ENCODE measurements at places on chromosomes 4 and X. TPM values are rescaled to one million over a fixed set of nuclear protein-coding genes. Genes with fewer than 3 reads are reported as not detected.

The PRRG3 gene
- not detected for total RNA-seq

The HERC5 gene
- total RNA-seq, result 0.86 TPM

The PDGFRA gene
- total RNA-seq, result 208 TPM

The XAGE2 gene
- not detected for total RNA-seq

The PLAC8 gene
- total RNA-seq, result not detected

The KIAA1210 gene
- total RNA-seq, result not detected

The PDGFC gene
- 145 TPM for total RNA-seq

The SYTL4 gene
- total RNA-seq, result 32.9 TPM

The ELOVL6 gene
- 25.0 TPM for total RNA-seq

The IL2RG gene
- total RNA-seq, result not detected

The OPN1MW2 gene
- not detected for total RNA-seq

The GPRASP3 gene
- 4.8 TPM for total RNA-seq

The RHOXF1 gene
- total RNA-seq, result not detected

The SLC10A4 gene
- under 0.01 TPM for total RNA-seq

The F9 gene
- not detected for total RNA-seq

The MTNR1A gene
- not detected for total RNA-seq

The RBM46 gene
- total RNA-seq, result not detected
